AG20443 (cell line): ENCODE measurements at places on chromosomes 13 and 19.

DNA sequence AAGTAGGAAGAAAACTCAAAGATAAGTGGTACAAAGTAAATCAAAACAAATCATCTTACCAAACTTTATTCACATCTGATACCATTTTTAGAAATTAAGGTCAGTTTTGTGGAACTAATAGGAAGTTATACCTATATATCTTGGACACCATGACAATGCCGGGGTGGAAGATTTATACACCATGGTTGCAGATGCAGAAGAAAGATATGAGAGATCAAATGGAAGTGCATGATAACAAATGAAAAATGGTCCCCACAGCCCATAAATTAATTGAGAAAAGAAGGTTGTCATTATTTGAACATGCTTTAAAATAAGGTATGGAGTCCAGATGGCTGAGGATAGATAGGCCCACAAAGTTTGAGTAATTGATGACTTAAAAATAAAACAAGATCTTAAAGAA is 276.8 kb downstream of the TSHZ3 start:
- no peak for DNase-seq

GRCh38 chr19:19214892-19215291 is 3.1 kb downstream of the NCAN start:
- DNase-seq: peak; percentile 73

DNA sequence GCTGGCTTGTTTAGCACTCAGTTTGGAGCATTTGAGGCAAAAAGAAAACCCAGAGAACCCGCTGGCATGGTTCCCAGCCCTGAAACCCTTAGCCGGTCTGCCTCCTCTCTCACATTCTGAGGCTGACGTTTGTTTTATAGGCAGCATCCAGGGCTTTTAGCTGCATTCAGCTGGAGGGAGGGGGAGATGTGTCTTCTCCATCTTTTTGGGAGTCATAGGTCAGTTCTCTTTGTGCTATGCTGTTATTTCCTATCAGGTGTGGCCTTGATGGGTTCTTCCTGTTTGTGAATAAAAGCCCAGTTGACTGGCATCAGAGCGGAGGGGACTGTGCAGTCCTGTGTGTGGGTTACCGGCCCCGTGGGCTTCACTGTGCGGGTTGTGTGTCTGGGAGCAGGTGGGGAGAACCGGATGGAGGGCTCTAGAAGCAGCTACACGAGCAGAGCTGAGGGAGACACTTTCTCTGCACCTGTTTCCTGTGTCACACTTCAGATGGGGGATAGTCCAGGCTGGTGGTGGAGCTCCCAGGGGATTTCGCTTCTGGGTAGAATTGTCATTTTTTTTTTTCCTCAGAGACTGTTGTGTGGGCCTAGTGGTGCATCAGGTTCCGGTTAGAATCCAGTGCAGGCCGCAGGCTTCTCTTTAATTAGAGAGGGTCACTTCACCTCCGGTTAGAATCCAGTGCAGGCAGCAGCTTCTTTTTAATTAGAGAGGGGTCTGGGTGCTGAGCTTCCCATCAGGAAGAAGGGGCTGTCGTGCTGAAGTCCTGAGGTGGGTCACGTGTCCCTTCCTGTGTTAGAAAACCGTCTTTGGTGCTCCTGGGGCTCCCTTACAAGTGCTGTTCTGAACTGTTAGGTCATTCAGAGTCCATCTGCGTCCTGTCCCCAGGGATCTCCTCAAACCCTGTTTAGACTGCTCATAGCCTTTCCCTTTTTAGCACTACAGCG is 69.6 kb downstream of the ARHGEF7 start:
- DNase-seq: no peak

DNA sequence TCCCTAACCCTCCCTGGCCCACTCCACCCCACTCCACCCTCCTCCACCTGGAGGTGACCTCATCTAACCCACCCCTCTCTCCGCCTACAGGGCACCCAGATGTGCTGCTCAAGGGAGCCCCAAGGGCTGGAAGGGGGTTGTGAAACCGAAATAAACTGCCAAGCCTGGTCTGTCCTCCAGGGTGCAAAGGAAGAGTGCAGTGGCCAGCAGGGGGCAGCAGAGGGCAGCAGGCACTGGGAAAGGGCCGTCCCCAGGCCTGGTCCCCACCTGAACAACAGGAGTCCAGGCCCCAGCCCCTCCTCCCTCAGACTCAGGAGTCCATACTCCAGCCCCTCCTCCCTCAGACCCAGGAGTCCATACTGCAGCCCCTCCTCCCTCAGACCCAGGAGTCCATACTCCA is 8.4 kb upstream of the BCAM start:
- DNase-seq: peak; percentile 93

DNA sequence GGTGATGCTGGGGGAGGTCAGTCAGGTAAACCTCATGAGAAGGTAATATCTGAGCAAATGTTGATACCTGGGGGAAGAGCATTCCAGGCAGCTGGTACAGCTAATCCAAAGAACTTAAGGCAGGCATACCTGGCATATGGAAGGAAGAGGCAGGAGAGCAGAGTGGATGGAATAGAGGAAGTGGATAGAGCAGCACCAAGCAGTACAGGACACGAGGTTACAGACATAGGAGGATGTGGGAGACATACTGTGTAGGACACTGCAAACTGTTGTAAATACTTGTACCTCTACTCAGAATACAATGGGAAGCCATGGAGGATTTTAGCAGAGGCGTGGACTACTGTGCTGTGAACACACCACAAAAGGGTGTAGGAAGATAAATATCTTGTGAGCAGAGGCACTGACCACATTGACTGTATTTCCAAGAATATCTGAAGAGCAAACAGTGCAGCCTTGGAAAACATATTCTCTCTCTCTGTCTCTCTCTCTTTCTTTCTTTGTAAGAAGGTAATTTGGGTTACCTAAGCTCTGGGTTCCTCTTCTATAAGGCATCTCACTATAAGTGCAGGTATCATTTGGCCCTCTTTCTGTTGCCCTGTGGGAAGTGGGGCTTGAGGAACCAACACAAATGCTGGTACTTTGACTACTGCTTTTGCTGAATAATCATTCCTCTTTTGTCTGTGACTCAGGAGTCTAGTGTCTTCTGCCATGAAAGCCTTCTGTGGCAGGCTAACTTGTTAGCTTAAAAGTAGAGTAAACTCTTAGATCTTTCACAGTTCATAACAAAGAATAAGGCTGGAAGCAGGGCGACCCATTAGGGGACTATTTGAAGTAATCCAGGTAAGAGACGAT is 238.0 kb downstream of the VWA8 start:
- DNase-seq: no peak

DNA sequence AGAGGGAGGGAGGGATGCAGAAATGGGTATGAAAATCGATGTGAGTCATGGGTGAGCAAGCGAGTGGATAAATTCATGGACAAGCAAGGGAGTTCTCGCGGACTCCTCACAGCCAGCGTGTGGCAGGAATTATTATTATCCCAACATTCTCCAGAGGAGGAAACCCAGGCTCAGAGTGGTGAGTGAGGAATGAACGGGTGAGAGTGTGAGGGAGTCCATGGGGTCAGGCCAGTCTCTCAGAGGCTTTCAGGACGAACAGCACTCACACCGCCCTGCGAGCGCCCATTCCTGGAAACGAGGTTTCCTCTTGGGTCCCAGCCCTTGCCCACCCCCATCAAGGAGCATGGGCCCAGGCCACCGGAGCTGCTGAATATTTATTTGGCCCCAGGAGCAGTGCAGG is 6.3 kb upstream of the DNAAF3 start:
- peak; percentile 75 for DNase-seq

GRCh38 chr13:77637588-77637987 is 59.9 kb upstream of the SLAIN1 start:
- no peak for DNase-seq

DNA sequence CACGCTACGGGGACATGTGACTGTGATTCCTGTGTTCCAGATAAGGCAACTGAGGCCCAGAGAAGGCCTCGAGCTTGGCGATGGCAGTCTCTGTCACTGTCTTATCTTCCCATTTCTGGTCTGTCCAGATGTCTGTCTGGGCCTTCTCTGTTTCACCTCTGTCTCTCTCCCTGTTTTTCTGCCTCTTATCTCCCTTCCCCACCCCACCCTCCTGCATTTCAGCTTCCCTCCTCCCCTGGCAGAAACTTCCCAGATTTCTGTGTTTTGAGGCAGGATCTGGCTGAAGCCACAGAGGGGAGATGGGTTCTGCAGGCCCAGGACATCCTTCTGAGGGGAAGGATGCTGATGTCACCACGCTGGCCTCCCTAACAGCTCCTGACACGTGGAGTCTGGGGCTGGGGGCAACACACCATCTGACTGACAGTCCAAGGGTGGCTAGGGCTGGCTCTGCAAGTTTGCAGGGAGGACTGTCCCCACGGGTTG is 14.4 kb downstream of the PAK4 start:
- no peak for DNase-seq

DNA sequence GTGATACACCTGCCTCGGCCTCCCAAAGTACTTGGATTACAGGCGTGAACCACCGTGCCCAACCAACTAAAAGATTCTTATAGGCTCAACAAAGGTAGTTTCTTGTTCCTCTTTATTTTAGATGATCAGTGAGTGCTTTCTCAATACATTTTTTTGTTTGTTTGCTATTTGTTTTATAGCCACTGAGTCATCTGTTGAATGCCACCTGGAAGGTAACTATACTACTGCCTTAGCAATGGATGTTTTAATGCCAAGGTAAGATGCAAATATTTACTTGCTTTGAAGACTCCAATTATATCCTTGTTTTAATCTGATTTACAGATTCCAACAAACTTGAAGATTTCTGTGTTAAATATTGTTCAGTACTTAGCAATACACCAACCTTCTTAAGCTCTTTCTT is 2807.4 kb upstream of the PCDH20 start:
- DNase-seq: no peak

GRCh38 chr19:15871570-15871969 is 26.3 kb downstream of the CYP4F2 start:
- no peak for DNase-seq

- DNase-seq: no peak
These were observed 164.9 kb upstream of the CSNK1A1L start for GRCh38 chr13:37270226-37271001.

DNA sequence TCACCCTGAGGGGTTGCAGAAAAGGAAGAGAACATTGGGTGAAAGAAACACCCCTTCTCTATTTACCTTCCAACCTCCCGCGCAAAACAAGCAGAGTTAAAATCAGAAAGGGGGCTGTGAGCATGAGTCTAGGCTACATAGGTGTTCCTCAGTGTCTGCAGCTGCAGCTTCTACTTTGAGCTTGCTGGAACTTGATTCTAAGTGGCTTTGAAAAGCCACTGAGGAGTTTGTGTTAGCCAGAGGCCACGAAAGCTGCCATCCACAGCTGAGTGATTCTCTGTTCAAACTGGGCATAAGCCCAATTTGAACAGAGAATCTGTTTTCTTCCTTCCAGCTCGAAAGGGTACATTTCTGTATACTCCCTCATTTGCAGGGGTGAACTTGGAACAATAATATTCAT is 343.9 kb downstream of the PCDH9 start:
- DNase-seq: no peak

DNA sequence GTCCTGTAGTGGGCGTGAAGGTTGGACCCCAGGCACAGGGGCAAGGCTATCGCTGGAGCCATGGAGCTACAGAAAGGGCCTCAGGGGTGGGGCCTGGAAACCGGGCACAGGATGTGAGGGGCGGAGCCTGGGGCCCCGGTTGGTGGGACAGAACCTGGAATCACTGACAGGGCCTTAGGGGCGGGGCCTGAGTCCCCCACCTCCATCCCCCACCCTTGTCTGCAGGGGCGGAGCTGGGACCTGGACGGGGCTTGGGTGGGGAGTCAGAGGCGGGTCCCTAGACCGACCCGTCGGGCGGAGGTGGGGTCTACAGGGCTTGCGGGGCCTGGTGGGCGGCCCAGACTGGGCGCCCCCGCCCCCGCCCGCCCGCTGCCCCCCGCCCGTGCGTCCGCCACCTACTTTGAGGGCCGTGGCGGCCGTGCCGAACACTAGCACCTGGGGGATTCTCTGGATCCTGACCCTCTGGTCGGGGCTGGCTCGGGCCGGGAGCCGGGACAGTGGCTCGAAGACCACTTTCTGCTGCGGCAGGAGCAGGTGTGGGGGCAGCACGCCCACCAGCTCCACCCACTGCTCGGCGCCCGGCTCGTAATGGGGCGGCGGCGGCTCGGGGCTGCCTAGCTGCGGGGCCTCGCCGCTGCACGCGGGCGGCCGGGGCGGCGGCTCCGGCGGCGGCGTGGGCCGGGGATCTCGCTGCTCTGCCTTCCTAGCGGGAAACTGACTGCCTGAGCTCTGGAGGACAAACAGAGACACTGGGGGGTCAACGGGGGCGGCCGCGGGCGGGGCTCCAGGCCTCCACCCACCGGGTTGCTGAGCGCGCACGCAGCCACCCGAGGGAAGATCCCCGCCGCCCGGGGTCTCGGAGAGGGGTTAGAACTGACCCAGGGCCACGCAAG is 26.3 kb downstream of the DCAF15 start:
- DNase-seq: peak; percentile 53

- DNase-seq: no peak
These were observed 40.8 kb downstream of the RCBTB2 start for GRCh38 chr13:48492096-48492440.
